ENCODE measurements at places on chromosomes 13 and 19. TPM values are rescaled to one million over a fixed set of nuclear protein-coding genes. Genes with fewer than 3 reads are reported as not detected.

ZNF296 gene
- 6.3 TPM for total RNA-seq

TBXA2R gene
- 2.8 TPM for total RNA-seq

SLC46A3 gene
- total RNA-seq = 2.6 TPM

LHB gene
- not detected for total RNA-seq

XPO4 gene
- 34.5 TPM for total RNA-seq

SYNE4 gene
- 1.8 TPM for total RNA-seq

CCDC159 gene
- total RNA-seq = 6.9 TPM

CNN1 gene
- total RNA-seq = 0.36 TPM

WDR62 gene
- 19.1 TPM for total RNA-seq

GRCh38 chr13:41643507-41643906 is 186.2 kb downstream of the RGCC start:
- H3K36me3 ChIP-seq = peaks cover 3% of the 10 kb centered on the region
- no peak overlapping the region for H3K27ac ChIP-seq
- peaks cover 1% of the 10 kb centered on the region for H3K4me1 ChIP-seq
- no peak overlapping the region for H3K4me3 ChIP-seq

DNA sequence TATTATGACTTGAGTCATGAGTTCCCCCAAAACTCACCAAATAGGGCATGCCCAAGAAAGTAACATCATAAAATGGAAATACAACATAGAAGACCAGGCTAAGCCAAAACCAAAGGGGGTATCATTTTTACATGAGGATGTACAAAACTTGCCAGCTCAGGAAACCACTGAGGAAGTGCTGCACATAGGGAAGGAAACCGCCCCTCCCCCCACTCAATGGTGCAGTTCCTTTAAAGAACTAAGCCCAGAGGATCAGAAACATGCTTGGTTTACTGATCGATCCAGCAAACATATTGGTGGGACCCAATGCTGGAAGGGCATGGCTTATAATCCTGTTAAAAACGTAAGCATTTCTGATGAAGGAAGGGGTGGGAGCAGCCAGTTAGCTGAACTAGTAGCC is 4.2 kb upstream of the ZNF486 start:
- H3K4me3 ChIP-seq = no peak overlapping the region
- no peaks in the 10 kb centered on the region for H3K27me3 ChIP-seq
- H3K27ac ChIP-seq = no peak overlapping the region
- H3K36me3 ChIP-seq = peaks cover 21% of the 10 kb centered on the region

GRCh38 chr19:46958532-46958931 is 61.1 kb upstream of the NPAS1 start:
- peak overlapping the region; percentile 66 for H3K27ac ChIP-seq
- peaks cover 41% of the 10 kb centered on the region for H3K4me1 ChIP-seq
- peaks cover 2% of the 10 kb centered on the region for H3K36me3 ChIP-seq
- no peak overlapping the region for H3K4me3 ChIP-seq

GRCh38 chr13:77034881-77035280 is 7.9 kb upstream of the FBXL3 start:
- H3K4me1 ChIP-seq = peaks cover 8% of the 10 kb centered on the region
- no peak for DNase-seq
- H3K27me3 ChIP-seq = no peaks in the 10 kb centered on the region
- H3K27ac ChIP-seq = no peak overlapping the region
- H3K36me3 ChIP-seq = peaks cover under 1% of the 10 kb centered on the region

GRCh38 chr19:10226376-10227025 is 4.6 kb downstream of the S1PR2 start:
- H3K27ac ChIP-seq = no peak overlapping the region
- no peaks in the 10 kb centered on the region for H3K36me3 ChIP-seq

DNA sequence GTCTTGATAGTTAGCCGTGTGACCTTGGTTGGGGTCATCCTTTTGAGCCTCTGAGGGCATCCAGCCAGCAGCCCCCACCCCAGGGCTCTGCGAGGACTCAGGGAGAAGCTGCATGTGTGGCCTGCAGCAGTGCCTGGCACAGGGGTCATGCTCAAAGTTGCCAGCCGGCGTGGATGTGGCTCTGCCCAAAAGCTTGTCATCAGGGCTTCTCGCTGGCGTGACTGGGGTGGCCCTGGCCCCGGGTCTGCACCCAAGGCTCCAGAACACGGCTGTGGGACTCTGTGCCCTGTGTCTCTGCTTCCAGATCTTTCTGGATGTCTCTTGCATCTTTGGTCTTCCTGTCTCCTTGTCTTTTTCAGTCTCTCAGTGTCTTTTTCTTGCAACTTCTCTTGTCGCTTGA is 90.9 kb downstream of the RYR1 start:
- H3K27ac ChIP-seq = no peak overlapping the region
- peaks cover 13% of the 10 kb centered on the region for H3K27me3 ChIP-seq
- H3K36me3 ChIP-seq = no peaks in the 10 kb centered on the region
- DNase-seq = no peak
- no peak overlapping the region for H3K4me3 ChIP-seq

DNA sequence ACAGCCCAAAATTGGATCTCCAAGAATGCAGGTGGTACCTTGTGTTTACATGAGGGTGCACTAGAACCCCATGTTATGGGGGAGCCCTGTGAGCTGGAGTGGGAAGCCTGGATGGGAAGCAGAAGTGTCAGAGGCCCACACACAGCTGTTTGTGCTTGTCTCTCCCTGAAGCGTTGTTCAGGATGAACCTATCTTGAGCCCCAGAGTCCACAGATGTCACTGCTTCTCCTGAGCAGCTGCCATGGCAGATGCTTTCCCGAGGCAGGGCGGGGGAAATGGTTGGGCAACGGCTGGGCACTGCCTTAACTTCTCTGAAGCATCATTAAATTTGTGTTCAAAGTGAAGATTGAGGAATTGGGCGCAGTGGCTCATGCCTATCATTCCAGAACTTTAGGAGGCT is 17.1 kb upstream of the CHST8 start:
- peaks cover 2% of the 10 kb centered on the region for H3K27me3 ChIP-seq
- no peaks in the 10 kb centered on the region for H3K4me1 ChIP-seq
- no peaks in the 10 kb centered on the region for H3K36me3 ChIP-seq
- no peak for DNase-seq
- H3K27ac ChIP-seq = no peak overlapping the region
- no peak overlapping the region for H3K4me3 ChIP-seq

DNA sequence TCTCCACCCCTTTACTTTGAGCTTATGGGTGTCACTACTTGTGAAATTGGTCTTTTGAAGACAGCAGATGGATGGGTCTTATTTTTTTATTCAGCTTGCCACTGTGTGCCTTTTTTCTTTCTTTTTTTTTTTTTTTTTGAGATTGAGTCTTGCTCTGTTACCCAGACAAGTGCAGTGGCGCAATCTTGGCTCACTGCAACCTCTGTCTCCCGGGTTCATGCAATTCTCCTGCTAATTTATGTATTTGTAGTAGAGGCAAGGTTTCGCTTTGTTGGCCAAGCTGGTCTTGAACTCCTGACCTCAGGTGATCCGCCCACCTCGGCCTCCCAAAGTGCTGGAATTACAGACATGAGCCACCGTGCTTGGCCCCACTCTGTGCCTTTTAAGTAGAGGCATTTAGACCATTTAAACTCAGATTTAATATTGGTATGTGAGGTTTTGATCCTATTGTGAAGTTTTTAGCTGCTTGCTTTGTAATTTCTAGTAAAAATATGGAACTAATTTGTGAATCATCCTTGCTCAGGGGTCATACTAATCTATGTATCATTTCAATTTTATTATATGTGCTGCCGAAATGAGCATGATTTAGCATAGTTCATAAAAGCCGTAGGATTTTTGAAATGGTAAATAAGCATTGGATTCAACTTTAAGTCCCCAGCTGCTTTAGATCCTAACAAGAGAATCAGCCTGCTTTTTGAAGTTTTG is 584.5 kb downstream of the SLITRK1 start:
- no peaks in the 10 kb centered on the region for H3K4me1 ChIP-seq
- no peak overlapping the region for H3K4me3 ChIP-seq
- H3K27ac ChIP-seq = no peak overlapping the region
- H3K36me3 ChIP-seq = no peaks in the 10 kb centered on the region

DNA sequence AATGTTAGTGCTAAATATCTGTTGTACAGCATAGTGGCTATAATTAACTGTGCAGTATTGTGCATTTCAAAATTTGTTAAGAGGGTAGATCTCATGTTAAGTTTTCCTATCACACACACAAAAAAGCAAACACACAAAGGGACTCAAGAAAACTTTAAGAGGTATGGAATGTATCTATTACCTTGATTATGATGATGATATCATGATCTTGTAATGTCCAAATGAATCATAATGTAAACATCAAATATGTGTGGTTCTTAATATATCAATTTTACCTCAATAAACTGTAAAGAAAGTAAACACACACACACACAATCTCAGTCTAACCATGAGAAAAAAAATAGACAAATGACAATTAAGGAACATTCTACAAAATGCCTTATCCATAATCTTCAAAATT is 934.6 kb downstream of the SLITRK1 start:
- H3K27ac ChIP-seq = no peak overlapping the region
- DNase-seq = no peak
- H3K4me3 ChIP-seq = no peak overlapping the region
- H3K4me1 ChIP-seq = no peaks in the 10 kb centered on the region
- no peaks in the 10 kb centered on the region for H3K27me3 ChIP-seq
- H3K36me3 ChIP-seq = no peaks in the 10 kb centered on the region

GRCh38 chr13:105971312-105971711 is 564.1 kb downstream of the EFNB2 start:
- H3K4me1 ChIP-seq = no peaks in the 10 kb centered on the region
- H3K27ac ChIP-seq = no peak overlapping the region
- no peaks in the 10 kb centered on the region for H3K27me3 ChIP-seq
- DNase-seq = no peak
- no peak overlapping the region for H3K4me3 ChIP-seq
- H3K36me3 ChIP-seq = no peaks in the 10 kb centered on the region

GRCh38 chr13:100208626-100209025 is 119.7 kb downstream of the PCCA start:
- H3K27me3 ChIP-seq = no peaks in the 10 kb centered on the region
- H3K36me3 ChIP-seq = peaks cover 21% of the 10 kb centered on the region
- DNase-seq = no peak
- no peak overlapping the region for H3K27ac ChIP-seq
- H3K4me3 ChIP-seq = no peak overlapping the region

DNA sequence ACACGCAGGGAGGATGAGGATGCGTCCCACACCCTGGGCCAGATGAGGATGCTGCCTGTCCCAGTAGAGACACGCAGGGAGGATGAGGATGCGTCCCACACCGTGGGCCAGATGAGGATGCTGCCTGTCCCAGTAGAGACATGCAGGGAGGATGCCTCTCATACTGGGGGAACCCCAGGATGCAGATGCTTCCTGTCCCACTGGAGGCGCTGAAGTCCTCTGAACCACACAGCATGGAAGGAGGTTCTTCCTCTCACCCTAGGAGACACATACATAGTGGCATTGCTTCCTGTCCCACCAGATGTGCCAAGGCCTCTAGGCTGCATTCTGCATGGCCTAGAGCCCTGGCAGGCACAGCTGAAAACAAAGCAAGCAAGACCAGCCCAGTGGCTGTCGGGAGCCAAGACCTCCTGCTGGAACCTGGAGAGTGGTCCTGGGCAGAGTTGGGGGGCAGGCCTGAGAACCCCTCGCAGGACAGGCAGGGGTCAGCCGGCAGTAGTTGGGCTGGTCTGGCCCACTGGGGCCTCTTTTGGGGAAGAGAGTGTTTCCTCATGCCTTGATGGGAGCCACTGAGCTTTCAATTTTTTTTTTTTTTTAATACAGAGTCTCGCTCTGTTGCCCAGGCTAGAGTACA is 4.3 kb downstream of the HPN start:
- no peaks in the 10 kb centered on the region for H3K36me3 ChIP-seq
- peaks cover 6% of the 10 kb centered on the region for H3K27me3 ChIP-seq
- no peak overlapping the region for H3K27ac ChIP-seq
- no peak overlapping the region for H3K4me3 ChIP-seq

DNA sequence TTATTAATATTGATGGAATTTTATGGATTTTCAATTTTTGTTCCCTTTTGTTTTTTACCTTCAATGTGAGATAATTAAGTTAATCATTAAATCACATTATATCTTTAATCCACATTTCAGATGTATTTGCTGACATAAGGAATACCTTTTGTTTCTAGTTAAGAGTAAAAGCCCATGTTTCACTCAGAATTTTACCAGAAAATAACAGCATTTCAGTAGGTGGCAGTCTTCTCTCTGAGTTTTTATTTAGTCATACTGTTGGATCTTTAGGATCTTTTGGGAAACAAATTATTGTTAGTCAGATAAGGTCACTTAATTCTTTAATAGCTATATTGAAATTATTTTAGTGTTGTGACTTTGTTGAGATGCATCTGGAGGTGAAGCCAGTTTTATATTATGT is 67.9 kb downstream of the NDFIP2 start:
- no peak overlapping the region for H3K27ac ChIP-seq
- H3K27me3 ChIP-seq = no peaks in the 10 kb centered on the region
- H3K4me3 ChIP-seq = no peak overlapping the region
- no peaks in the 10 kb centered on the region for H3K4me1 ChIP-seq
- DNase-seq = no peak

- H3K36me3 ChIP-seq = no peaks in the 10 kb centered on the region
- no peaks in the 10 kb centered on the region for H3K4me1 ChIP-seq
- H3K27ac ChIP-seq = no peak overlapping the region
- H3K4me3 ChIP-seq = no peak overlapping the region
- no peak for DNase-seq
- no peaks in the 10 kb centered on the region for H3K27me3 ChIP-seq
Observed at GRCh38 chr19:34165295-34165738, 7.0 kb upstream of the LSM14A start.

DNA sequence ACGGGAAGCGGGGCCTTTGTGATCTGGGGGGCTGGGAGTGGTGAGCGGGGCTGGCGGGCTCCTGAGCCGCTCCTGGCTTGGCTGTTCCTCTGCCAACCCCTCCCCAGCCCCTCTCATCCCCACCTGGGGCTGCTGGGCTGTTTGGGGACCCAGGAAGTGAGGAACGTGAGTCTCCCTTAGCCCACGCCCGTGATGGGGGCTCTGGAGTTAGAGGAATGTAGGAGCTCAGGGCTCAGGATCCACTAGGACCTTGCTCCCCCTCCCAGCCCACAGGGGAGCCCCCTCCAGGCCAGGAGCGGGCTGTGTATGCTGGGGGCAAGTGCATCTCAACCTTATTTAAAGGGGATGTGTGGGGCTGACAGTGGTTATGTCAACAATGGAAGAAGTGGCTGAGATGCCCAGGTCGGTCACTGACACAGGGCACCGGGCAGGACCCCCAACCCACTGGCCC is 134.1 kb downstream of the URI1 start:
- DNase-seq = no peak
- H3K4me3 ChIP-seq = no peak overlapping the region

DNA sequence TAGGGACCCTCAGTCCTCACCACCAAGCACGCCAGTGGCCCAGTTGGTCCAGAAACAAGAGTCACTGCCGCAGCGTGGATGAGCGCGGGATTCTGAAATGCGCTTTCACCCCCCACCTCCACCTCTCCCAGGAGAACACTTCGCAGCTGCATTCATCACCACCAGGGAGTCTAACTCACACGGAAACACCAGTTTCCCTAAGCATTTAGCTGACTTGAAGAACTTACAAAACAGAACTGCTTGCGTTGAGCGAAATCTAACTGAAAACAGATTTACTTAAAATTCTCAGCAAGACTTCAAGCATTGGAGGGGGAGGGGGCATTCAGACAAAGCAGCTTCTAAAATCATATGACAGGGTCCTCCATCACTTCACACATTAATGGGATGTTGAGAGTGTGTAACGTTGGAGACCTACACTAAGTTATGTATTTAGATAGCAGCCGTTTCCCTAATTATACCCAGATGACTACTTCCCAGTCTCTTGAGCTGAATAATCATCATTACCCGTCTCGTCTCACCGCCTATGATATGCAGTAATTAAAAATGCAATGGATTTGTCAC is 258.2 kb upstream of the IRS2 start:
- no peak overlapping the region for H3K27ac ChIP-seq
- no peaks in the 10 kb centered on the region for H3K4me1 ChIP-seq
- no peak overlapping the region for H3K4me3 ChIP-seq
- peaks cover 24% of the 10 kb centered on the region for H3K27me3 ChIP-seq
- no peak for DNase-seq
